ENCODE measurements at places on chromosomes 5 and 9.

- DNase-seq: no peak
These were observed 12.6 kb downstream of the CHMP5 start for GRCh38 chr9:33277484-33277883.

DNA sequence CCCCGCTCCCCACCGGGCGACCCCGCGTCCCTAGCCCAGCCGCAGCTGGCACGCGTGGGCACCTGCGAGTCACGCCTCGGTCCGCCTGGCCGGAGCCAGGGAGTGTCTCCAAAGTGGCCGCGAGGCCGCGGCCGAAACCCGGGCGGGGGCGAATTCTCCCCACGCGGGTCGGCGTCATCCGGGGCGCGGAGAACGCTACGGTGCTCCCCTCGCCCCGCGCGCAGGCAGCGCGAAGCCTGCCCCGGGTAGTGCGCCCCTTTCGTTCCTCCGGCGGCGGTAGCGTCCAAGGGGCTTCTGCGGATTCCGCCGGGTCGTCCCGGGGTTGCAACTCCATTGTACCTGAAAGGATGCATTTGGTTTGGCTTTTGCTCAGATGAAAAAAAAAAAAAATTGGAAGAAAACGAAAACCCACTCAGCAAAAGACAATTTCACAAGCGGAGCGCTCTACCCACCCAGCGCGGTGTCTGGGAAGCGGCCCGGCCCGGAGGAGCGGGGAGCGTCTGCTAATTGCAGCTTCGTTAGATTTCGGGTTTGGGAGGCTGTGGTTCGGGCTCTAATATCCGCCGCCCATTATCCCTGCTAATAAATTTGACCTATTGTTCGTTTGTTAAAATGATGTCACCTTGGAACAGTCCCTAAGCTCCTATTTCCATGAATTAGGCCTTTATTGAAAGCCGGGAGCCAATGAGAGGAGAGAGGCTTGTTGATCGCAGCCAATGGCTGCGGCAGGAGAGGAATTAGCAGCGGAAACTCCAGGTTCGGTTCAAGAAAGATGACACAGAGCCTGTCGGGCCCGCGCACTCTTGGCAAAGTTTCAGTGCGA is at the start of gene TLX3:
Gene TLX3, plus strand, starts transcription at position 796 of the 823 bp plus-strand sequence. CDS start 118 bp downstream, outside the sequence.
- peak; percentile 96 for DNase-seq

DNA sequence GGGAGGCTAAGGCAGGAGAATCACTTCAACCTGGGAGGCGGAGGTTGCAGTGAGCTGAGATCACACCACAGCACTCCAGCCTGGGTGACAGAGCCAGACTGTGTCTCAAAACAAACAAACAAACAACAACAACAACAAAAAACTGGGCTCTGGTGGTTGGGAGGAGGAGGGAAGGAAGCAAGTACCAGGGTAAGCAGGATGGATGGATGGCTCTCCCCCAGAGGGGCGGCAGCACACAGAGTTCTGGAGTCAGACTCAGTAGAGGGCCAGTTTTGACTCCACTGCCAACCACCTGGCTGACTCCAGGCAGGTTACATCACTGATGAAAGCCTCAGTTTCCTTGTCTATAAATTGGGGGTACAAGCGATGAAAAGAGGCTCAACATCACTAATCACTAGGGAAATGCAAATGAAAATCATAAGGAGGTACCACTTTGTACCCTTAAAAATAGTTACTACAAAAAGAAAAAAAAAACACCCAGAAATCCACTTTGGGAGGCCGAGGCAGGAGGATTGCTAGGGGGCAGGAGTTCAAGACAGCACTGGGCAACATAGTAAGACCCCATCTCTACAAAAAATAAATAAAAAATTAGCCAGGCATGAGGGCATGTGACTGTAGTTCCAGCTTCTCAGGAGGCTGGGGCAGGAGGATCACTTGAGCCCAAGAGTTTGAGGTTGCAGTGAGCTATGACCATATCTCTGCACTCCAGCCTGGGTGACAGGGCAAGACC is 3.2 kb downstream of the SLC22A4 start:
- DNase-seq: no peak

DNA sequence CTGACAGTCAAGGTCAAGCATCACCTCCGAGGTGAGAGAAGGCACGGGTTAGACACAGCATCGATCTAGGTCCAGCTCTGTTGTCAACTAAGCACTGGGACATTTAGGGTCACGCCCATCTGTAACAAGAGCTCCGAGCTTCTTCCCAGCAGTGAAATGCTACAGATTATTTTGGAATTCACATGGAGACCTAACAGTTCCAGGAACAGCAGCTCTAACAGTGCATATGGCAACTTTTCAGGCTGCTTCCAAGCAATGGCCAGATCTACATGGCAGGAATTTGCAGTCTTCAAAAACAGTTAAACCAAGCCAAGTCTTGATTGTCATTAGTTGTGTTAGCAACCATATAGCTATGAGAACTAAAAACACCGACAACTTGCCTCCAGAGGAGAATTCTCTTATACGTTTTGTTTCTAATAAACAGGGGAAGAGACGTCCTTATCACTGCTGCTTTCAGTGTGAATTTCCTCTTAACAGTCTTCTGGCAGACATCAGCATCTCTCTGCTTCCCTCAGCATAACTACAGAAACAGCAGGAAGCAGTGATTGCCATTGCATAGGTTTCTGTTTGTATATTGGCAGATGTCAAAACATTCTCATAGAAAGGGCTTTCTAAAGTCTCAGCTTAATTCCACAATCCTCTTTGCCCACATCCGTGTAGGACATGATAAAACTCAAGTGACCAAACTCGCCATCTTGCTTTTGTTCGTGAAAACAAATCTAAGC is 242.1 kb upstream of the DAPK1 start:
- no peak for DNase-seq

- no peak for DNase-seq
These were observed 204.5 kb downstream of the HSPA4 start for GRCh38 chr5:133256276-133256675.

- no peak for DNase-seq
These were observed 98.9 kb upstream of the FCN2 start for GRCh38 chr9:134781591-134782302.

DNA sequence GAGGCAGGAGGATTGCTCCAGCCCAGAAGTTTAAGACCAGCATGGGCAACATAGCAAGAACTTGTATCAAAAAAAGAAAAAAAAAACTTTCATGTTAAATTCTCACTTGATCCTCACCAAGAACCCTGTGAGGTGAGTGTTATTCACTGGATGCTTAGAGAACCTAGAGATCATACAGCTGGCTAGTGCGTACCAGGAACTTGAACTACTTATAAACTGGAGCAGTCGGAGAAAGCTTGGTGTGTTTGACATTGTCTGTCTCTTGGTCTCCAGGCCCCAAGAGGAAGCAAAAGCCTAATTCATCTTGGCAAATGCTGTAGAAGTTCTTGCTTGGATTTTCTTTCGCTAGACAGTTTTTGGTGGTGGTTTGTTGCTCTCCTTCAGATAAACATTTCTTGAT is 18.1 kb downstream of the TJP2 start:
- DNase-seq: no peak

- no peak for DNase-seq
These were observed 38.1 kb downstream of the AGXT2 start for GRCh38 chr5:35009657-35010056.

- no peak for DNase-seq
These were observed 212.5 kb downstream of the CFAP90 start for GRCh38 chr5:7638456-7638855.

DNA sequence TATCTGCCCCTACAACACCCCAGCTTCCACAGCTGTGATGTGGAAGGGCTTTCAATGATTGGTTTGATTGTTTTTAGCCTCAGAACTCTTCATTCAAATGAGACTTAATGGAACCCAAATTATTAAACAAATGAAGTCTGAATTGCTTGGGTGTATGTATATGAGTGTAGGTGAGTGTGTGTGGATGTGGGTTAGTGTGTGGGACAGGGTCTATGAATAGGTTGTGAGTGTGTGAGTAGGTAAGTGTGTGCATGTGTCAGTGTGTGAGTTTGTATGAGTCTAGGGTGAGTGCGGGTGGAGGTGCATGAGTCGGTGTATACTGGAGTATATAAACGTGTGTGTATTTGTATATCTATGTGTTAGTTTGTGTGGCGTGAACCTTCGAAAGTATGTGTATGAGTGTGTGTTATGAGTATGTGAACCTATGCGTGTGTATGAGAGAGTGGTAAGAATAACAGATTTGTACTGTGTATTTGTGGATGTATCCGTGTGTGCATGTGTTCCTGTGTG is 26.9 kb downstream of the COL15A1 start:
- no peak for DNase-seq

DNA sequence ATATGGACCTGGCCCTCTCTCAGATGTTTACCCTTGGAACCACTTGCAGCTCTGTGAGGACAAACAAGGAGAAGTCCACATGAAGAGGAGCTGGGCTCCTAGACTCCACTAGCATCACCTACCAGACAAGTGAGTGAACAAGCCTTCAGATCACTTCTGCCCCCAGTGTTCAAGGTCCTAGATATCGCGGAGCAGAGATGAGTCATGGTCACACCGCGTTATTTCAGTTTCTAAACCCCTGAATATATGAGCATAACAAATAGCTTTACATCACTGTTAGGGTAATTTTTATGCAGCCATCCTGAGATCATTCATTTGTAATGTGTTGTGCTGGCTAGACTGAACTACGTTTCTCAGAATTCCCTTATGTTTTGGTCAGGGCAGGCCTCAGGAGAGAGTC is 77.0 kb upstream of the DAP start:
- DNase-seq: no peak

GRCh38 chr9:4902135-4902475 is 83.0 kb upstream of the JAK2 start:
- DNase-seq: no peak

DNA sequence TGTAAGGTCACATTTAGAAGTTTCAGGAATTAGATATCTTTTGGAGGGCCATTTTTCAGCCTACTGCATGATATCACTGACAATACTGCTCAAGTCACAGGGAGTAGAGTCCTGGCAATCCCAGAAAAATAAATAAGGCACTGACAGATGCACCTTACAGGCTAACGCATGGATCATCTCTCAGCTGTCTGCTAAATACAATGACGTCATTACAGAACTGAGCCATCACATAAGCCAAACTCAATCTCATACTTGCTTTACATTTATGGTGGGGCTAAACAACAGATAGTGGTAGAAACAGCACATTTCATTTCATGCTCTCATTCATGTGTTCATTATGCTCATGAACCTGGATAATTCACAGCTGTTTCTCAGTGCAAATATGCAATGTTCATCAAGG is 243.7 kb downstream of the SEMA5A start:
- no peak for DNase-seq

GRCh38 chr9:76897804-76898525 is 7.9 kb downstream of the PRUNE2 start:
- DNase-seq: no peak

GRCh38 chr5:64637144-64637543 is 53.2 kb upstream of the SHISAL2B start:
- no peak for DNase-seq

- peak; percentile 34 for DNase-seq
These were observed 100.1 kb downstream of the RAPGEF6 start for GRCh38 chr5:131534974-131535373.

DNA sequence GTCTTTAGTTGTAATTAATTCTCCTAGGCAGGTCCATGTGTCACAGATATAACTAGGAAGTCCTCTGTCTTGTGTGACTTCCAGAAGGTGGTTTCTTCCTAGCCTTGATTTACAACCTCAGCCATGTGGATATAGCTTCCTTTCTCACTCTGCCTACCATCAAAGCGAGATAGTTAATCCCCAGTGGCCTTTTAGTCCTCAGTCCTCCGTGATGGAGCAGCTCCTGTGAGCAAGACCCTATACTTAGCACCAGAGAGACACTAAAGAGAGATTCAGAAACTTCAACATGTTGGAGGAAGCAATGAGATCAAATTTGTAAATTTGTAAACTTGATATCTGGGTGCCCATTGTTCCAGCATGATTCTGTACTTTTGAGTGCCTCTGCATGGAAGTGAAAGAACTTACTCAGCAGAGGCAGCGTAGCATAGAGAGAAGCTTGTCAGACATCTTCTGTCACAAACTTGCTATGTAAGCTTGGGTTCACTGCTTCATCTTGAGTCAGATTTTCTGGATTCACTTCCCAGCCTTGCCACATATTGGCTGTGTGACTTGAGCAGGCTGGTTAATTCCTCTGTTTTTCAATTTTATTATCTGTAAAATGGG is 170.2 kb upstream of the NR3C1 start:
- DNase-seq: no peak

DNA sequence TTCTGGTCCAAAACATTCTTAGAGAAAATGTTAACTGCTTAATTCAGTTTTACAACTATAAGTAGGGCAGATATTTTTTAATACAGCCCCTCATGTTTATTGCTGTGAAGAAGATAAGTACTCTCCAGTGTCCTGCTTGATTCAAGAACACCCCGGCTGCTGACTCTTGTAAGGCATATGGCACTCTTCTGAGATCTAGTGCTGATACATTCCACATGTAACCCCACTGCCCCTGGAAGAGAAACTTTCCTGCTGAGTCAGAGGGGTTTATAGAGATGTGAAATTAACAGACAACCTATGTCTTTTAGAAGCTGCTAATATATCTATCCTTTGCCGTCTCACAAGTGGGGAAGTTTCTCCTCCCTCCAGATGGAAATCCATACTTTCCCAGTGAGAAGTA is 1.0 kb upstream of the MINAR2 start:
- no peak for DNase-seq

- DNase-seq: no peak
These were observed 9.5 kb upstream of the IFNK start for GRCh38 chr9:27514551-27514950.

GRCh38 chr9:83458530-83458929 is 79.7 kb downstream of the FRMD3 start:
- no peak for DNase-seq

DNA sequence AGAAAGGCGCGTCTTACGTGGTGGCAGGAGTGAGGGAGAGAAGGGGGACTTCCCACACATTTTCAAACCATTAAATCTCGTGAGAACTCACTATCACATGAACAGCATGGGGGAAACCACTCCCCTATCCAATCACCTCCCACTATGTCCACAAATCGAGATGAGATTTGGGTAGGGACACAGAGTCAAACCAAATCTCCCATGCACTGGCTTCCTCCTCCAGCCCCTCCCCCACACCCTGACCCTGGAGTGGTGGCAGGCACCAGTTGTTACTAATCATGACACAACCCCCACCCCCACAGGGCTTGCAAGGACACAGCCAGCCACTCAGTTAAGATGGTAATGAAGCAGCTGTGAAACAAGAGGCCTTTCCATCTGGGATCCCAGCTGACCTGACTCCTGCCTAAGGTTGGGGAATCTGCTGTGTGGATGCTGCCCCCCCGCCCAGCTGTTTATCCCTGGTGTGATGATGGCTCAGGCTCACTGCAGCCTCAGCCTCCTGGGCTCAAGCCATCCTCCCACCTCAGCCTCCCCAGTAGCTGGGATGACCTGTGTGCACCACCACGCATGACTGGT is 57.1 kb upstream of the FUBP3 start:
- DNase-seq: peak; percentile 29

- no peak for DNase-seq
These were observed 46.6 kb upstream of the PRSS3 start for GRCh38 chr9:33748633-33749304.

All from NCI-H446 (cell line).